ENCODE measurements at places on chromosomes 5 and 9.

DNA sequence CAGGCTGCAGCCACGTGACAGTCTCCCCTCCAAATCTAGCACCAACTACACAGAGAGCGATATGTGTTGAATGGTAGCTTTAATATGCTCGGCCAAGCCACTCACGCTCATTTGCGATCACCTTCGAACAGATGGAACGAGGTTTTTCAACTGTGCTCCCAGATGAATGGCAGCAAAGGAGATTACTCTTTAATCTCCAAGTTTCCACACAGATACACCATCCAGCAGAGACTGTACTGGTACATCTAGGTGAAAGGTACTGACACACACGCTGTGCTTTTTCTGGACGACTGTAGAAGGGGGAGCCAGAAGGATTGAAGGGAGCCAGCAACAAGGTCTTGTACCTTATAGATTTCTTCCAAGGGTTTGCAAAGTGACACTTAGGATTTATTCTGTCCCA lies 263.9 kb downstream of the NR3C1 start:
- no peak for DNase-seq

DNA sequence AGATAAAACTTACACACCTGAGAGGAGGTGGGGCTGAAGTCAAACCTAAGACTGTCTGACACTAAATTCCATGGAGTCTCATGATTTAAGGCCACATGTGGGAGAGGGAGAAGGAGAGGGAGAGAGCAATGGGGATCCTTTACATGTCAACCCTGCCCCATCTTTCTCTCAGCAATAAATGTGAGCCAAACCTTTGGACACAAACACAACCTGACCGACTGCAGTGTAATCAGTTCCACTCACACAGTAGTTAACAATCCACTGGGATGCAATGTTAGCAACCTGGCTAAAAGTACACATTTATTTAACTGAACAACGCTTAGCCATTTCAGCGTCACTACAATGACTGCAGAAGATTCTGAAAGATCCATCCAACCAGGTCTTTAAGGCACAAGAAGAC lies 273.0 kb downstream of the GLIS3 start:
- DNase-seq, result no peak

DNA sequence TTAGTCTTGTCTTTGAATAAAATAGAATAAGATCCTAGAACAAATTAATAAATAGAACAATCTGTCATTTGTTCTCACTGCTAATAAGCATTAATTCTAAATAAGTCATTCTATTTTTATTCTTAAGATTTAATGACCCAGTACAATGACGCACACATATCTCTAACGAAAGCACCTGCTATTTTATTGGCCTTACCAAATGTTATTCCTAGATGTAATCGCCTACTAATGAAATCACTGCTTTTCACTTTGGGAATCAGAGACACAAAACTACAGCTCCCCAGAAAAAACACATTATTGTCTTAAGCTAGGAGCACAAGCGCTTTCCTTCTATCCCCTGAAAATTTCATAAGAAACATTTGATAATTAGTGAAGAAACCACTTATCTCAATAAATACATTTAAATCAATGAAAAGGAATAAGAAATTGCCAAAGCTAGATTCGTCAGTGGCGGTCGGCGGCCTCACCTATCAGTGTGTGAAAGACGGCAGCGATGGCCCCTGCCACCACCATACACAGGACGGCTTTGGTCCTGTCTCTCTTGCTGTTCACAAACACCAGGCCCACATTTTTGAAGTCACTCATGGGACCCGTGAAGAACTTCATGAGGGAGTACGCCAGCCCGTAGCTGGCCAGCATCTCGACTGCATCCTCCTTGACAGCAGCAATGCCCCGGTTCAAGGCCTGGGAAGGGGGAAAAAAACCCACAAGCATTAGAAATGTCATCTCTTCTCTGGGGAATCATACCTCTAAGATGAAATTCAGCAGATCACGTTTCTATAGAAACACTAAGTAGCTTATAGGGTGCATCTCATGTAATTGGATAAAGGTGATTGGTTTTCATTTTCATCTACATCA lies 102.8 kb downstream of the ANKH start:
- DNase-seq, result no peak

- DNase-seq, result no peak
Observed at GRCh38 chr9:27414220-27414761, 109.8 kb upstream of the IFNK start.

GRCh38 chr5:151230048-151230680 lies 6.3 kb upstream of the CCDC69 start:
- no peak for DNase-seq

DNA sequence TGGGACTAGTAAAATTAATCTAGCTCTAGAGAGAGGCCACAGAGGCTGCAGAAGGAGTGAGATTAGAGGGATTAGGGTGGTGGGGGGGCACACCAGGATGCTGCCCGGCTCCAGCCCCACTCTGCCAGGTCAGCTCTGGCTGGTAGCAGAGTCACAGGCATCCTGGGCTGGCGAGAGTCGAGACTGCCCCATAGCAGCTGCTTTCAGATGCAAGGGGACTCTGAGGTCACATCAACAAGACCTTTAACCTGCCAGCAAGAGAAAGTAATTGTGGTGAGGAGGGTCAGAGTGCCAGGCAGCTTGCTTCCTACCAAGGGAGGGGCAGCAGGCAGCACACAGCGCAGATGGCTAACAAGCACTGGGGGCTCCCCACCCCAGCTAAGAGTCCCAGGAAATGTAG lies 7.5 kb downstream of the EPB41L4B start:
- DNase-seq, result no peak

DNA sequence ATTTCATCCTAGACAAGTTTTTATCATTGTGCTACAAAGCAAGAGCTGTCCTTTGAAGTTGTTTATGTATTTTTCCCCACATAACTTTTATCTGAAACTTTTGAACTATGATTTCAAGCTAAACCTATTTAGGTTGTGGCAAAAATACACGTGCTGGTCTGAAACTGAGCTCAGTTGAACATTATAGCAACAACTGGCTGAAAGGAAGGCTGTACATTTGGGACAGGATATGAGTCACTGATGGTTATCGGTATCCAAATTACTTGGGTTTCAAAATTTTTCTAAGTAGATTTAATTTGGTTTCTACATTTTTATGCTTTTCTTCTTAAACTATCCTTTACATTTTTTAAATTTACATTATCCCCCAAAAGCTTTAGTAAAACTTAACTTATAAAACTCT lies 627.3 kb upstream of the NUDT12 start:
- no peak for DNase-seq

DNA sequence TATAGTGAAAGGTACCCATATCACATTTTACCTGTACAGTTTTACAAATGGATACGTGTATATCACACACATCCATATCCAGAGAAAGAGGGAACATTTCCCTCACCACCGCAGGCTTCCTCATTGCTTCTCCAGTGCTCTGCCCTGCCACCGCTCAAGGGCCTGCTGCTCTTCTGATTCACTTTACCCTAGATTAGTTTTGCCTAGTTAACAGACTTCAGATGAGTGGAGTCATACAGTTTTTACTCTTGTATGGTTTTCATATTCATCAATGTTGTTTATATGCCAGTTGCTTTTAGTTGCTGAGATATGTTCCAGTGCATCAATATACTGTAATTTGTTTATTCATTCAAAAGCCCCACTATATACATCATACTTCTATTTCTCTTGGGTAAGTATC lies 53.9 kb upstream of the POMT1 start:
- DNase-seq, result no peak

GRCh38 chr5:114192108-114192507 lies 169.8 kb upstream of the KCNN2 start:
- no peak for DNase-seq

GRCh38 chr9:111030492-111030891 lies 7.8 kb downstream of the LPAR1 start:
- no peak for DNase-seq

GRCh38 chr9:110282018-110282738 lies 25.9 kb upstream of the TXN start:
- DNase-seq, result no peak

GRCh38 chr5:150487199-150488061 lies 20.5 kb upstream of the NDST1 start:
- DNase-seq, result no peak

DNA sequence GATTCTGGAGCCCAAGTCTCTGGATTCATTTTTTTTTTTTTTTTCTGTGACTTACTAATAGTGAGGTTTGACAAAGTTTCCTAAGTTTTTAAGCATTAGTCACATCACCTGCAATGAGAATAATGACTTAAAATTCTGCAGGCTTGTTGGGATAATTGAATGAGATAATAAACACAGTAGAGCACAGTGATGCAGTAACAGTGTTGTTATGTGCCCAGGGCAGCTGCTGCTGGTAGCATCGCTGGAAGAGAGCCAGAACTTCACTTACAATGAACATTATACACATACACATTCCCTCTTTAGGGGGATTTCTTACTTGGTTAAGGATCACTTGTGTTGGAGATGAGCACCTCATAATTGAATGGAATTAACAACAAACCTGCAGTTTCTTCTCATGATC lies 78.9 kb downstream of the ALDH7A1 start:
- no peak for DNase-seq

- no peak for DNase-seq
Observed at GRCh38 chr9:3457175-3457574, 68.6 kb downstream of the RFX3 start.

GRCh38 chr5:9362600-9362999 lies 183.3 kb downstream of the SEMA5A start:
- no peak for DNase-seq

GRCh38 chr5:96227957-96228356 lies 205.1 kb downstream of the PCSK1 start:
- no peak for DNase-seq

GRCh38 chr5:78899922-78900362 lies 85.2 kb downstream of the ARSB start:
- DNase-seq, result no peak

- DNase-seq, result no peak
Observed at GRCh38 chr5:65776441-65777141, 54.6 kb downstream of the NLN start.

- no peak for DNase-seq
Observed at GRCh38 chr5:170860818-170861666, 776 bp upstream of the RANBP17 start.

- DNase-seq, result no peak
Observed at GRCh38 chr9:522658-523057, 308.0 kb downstream of the DOCK8 start.

- DNase-seq, result no peak
Observed at GRCh38 chr9:124437086-124437485, 13.2 kb upstream of the ADGRD2 start.

GRCh38 chr9:130368631-130369103 lies 76.1 kb upstream of the ASS1 start:
- no peak for DNase-seq

DNA sequence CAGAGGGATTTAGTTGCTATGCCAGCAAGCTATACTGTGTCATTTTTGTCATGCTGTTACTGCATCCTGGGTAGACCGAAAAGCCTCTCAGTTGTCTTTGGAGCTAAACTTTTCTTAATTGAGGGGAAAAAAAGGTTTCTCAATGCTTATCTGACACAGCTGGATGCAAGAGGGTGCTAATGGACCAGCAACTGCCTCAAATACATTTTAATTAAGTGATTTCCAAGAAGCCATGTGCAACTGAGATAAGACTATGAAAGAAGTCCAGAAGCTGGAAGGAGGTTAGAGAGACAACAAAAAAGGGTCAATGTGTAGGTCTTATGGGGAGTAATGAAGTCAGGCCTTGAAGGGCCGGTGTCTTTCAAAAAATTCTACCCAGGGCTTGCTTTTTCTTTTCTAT lies 465.7 kb upstream of the DMAC1 start:
- no peak for DNase-seq

- no peak for DNase-seq
Observed at GRCh38 chr9:129876815-129877214, 41.6 kb downstream of the USP20 start.

- no peak for DNase-seq
Observed at GRCh38 chr9:109060191-109060590, 46.9 kb upstream of the CTNNAL1 start.

GRCh38 chr9:129584136-129584535 lies 36.8 kb downstream of the C9orf50 start:
- peak; percentile 51 for DNase-seq

GRCh38 chr5:155104441-155104840 lies 90.9 kb downstream of the KIF4B start:
- no peak for DNase-seq

GRCh38 chr9:113876151-113876992 lies at the start of gene ZNF618:
ZNF618 (plus strand) TSS chr9:113876309; CDS start chr9:113876381, 72 bp downstream.
- no peak for DNase-seq

DNA sequence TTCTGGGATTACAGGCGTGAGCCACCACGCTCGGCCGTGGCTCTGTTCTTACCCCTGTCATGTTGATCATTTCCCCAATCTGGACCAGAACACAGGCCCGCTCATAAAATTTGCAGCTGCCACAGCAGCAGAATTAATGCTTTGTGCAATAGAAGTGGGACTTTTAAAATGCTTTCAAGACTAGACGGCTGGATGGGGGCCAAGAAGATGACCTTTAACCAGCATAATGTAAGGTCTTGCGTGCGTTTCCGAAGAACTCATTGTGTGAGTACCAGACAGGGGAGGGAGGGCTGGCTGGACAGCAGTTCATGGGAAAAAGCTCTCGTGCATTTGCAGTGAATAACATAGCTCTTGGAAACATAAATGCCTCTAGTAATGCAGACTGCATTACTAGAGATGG lies 3.5 kb upstream of the WDR38 start:
- DNase-seq, result no peak

- DNase-seq, result no peak
Observed at GRCh38 chr5:125281667-125282066, 535.2 kb upstream of the ZNF608 start.

DNA sequence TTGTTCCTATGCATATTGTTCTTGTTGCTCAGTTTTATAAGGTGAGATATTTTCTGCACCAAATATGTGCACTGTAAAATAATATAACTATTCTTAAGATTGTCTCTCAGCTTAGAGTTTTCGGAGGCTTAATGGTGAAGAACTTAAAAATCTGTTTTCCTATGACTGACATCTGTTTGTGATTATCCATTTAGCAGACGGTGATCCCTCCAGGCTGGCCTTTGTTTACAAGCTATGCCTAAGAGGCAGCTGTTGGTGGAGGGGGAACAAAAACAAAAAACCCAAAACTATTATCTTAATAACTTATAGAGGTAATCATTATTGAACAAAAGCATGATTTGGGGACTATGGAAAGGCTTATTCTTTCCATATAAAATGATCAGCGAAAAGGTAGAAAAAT lies 658 bp downstream of the PDCD1LG2 start:
- no peak for DNase-seq

- DNase-seq, result no peak
Observed at GRCh38 chr5:10520706-10521105, 43.2 kb upstream of the ANKRD33B start.

- no peak for DNase-seq
Observed at GRCh38 chr5:178425621-178426068, 164.5 kb downstream of the COL23A1 start.

DNA sequence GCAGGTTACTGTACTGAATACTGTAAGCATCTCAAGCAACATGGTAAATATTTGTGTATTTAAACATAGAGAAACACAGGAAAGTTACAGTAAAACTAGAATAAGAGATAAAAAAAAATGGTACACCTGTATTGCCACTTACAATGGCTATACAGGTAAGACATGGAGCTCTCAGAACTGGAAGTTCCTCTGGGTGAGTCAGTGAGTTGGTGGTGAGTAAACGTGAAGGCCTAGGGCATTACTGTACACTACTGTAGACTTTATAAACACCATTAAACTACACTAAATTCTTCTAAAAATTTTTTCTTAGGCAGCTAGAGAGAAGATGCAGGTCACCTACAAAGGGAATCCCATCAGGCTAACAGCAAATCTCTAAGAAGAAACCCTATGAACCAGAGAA lies 872.9 kb downstream of the TAF11L14 start:
- DNase-seq, result no peak

All from stimulated activated naive B cell treated with anti-CD40 and anti-IgM and Interleukin-4, amounts not matched to agents 10 μg/mL and 1 μg/mL and 100 μg/mL, for 72 hours (primary cell).